IMR-90 (cell line): ENCODE measurements at places on chromosomes 16 and 17. TPM values are rescaled to one million over a fixed set of nuclear protein-coding genes. Genes with fewer than 3 reads are reported as not detected.

GRCh38 chr17:79691931-79692330 lies 38.8 kb upstream of the ENPP7 start:
- DNase-seq: no peak

DNA sequence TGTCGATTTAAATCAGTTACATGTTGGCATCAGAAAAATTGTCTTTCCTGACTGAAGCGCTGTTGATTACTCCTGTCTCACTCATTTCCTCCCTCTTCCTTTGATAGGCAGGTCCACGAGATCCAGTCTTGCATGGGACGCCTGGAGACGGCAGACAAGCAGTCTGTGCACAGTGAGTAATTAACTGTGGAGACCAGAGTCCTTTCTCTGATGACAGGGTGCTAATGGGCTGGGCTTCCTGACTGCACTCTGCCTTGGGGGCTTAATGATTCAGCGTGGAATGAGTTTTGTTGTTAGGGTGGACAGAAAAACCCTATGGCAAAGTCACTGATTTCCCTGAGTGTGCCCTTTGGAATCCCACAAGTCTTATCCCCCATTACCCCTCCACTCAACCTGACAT lies 6.5 kb downstream of the GOSR2 start:
- DNase-seq: peak; percentile 48

GRCh38 chr17:63525190-63525946 lies 2.2 kb downstream of the KCNH6 start:
- DNase-seq: no peak

- DNase-seq: no peak
Observed at GRCh38 chr16:24286741-24287405, 30.7 kb downstream of the CACNG3 start.

- no peak for DNase-seq
Observed at GRCh38 chr17:48060249-48060648, 12.1 kb downstream of the NFE2L1 start.

DNA sequence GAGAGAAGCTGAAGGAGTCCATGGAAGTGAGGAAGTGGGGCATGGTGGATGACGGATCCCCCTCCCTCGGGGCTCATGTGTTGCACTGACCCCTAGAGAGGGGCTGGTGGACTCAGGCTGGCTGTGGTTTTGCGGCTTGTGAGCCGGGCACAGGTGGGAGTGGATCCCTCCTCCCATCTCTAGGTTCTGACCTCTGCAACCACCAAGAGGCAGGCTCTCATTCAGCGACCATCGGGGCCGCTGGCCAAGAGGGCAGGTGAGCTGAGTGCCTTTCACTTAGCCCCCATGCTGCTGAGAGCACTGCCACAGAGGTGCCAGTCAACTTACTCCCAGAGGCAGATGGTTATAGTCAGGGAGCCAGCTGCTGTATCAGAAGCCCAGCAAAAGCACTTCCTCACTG lies 67.3 kb downstream of the SCNN1B start:
- no peak for DNase-seq

DNA sequence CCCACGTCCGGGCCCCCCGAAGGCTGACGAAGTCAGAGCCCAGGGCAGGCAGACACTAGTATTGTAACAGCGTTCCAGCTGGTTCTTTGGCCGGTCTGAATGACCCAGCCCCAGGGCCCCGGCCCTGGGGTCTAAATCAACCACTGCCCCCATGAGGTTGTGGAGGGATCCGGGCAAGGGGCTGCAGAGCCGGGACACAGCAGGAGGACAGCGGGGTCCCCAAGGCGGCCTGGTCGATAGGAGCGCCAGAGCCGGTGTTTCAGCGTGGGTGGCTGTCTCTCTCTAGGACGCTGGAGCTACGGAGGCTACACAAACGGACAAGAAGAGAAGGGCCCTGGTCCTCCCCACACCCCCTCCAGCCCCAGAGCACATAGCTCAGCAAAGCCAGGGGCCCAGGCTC lies 101.8 kb downstream of the RBFOX3 start:
- no peak for DNase-seq

DNA sequence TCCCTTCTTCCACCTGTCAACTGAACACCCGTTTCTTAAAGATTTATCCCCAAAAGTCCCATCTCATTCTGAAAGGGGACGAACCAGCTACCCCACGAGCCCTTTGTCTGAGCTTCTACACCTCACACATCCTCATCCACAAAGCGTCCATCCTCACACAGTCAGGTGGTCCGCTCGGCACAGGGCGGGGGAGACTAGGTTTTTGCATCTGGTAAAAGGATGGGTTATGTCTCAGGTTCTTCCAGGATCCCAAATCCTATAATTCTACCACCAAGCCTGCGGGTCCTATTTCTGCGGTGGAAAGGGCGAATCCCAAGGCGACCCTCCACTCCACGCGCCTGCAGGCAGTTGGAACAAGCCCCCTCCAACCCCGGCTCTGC lies 458 bp downstream of the GFOD2 start:
- DNase-seq: no peak

GRCh38 chr17:76272541-76273444 lies 7.6 kb downstream of the UBALD2 start:
- DNase-seq: no peak

GRCh38 chr17:36888236-36888951 lies 48.9 kb upstream of the LHX1 start:
- no peak for DNase-seq

DNA sequence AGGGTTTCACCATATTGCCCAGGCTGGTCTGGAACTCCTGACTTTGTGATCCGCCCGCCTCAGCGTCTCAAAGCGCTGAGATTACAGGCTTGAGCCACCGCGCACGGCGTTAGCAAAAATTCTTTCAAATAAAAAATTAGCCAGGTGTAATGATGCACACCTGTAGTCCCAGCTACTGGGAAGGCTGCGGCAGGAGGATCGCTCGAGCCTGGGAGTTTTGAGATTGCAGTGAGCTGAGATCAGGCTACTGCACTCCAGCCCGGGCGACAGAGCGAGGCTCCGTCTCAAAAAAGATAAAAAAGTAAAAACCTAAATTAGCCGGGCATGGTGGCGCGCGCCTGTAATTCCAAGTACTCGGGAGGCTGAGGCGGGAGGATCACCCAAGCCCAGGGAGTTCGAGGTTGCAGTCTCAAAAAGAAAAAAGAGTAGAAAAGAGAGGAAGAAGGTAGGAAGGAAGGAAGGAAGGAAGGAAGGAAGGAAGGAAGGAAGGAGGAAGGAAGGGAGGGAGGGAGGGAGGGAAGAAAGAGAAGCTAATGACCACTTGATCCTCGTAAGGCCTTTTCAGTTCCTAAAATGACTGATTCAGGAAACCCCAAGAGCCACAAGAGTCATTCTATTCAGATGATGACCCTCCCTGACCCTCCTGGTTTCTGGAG lies 59.2 kb downstream of the SRL start:
- DNase-seq: no peak

DNA sequence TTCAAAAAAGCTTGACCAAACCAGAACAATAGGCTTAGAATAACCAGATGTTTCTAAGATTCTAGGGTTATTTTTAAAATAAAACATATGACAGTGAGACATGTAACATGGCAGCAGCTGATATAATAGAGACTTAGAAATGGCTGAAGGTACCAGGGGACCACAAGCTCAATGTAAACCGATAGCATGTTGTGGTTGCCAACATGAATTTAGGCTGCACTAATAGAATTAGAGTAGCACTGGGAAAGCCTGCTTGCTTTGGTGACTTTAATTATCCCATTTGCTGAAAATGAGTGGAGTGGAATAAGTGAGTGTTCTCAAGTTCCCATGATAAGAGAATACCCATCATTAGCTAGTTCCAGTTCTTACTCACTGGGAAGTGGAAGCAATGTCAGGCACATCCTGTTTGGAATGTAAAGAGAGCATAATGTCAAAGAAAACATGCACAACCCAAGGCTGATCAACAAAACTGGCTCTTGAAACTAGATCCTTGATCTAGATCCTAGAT lies 621.2 kb upstream of the CDH5 start:
- DNase-seq: no peak

GRCh38 chr17:79595471-79595870 lies 15.4 kb downstream of the RBFOX3 start:
- no peak for DNase-seq

Gene NPIPB2
- polyA plus RNA-seq: 7.7 and 13.4 TPM in 2 replicates

Gene NDUFB10
- 220 and 287 TPM in 2 replicates for polyA plus RNA-seq

Gene LRRC3C
- not detected in 2 replicates for polyA plus RNA-seq

Gene GPR179
- not detected in 2 replicates for polyA plus RNA-seq

Gene AGRP
- polyA plus RNA-seq: not detected in 2 replicates

Gene OTOP3
- polyA plus RNA-seq: not detected in 2 replicates

Gene TAT
- not detected in 2 replicates for polyA plus RNA-seq

Gene GAS2L2
- polyA plus RNA-seq: 0.02 and 0.03 TPM in 2 replicates
